Fibroblast of lung (primary cell): ENCODE measurements at places on chromosomes 12 and 14. TPM values are rescaled to one million over a fixed set of nuclear protein-coding genes. Genes with fewer than 3 reads are reported as not detected.

BMP4 gene
- total RNA-seq = 27.2 and 77.5 TPM in 2 replicates

KCNMB4 gene
- 0.33 and 0.51 TPM in 2 replicates for total RNA-seq

BHLHE41 gene
- 0.51 and 2.3 TPM in 2 replicates for total RNA-seq

CRACR2A gene
- 3.3 and 5.8 TPM in 2 replicates for total RNA-seq

LRP1-AS gene
- total RNA-seq = not detected in 2 replicates

DBX2 gene
- not detected in 2 replicates for total RNA-seq

ERP27 gene
- total RNA-seq = 0.17 TPM in 1 of 2 replicates, not detected in the other

PTGR2 gene
- 7.2 and 7.9 TPM in 2 replicates for total RNA-seq

DPPA3 gene
- not detected in 2 replicates for total RNA-seq

RTL1 gene
- total RNA-seq = not detected in 2 replicates

HSPB8 gene
- total RNA-seq = 21.3 and 23.8 TPM in 2 replicates

PRIM1 gene
- 4.9 and 6.1 TPM in 2 replicates for total RNA-seq

VDR gene
- 9.8 and 16.2 TPM in 2 replicates for total RNA-seq

FAM90A1 gene
- total RNA-seq = 0.26 and 0.33 TPM in 2 replicates

CAMKK2 gene
- 13.1 and 19.3 TPM in 2 replicates for total RNA-seq

PTGER2 gene
- total RNA-seq = 30.0 and 38.8 TPM in 2 replicates

SOAT2 gene
- total RNA-seq = under 0.01 TPM in 1 of 2 replicates, not detected in the other

MAP3K12 gene
- 37.8 and 40.8 TPM in 2 replicates for total RNA-seq

KRT82 gene
- total RNA-seq = not detected in 2 replicates

SCNN1A gene
- total RNA-seq = under 0.01 and 0.26 TPM in 2 replicates

OASL gene
- total RNA-seq = 0.51 and 1.2 TPM in 2 replicates

CD27 gene
- total RNA-seq = 0.17 TPM in 1 of 2 replicates, not detected in the other

PRH2 gene
- total RNA-seq = not detected in 2 replicates

NEK9 gene
- total RNA-seq = 81.3 and 91.7 TPM in 2 replicates

DCN gene
- total RNA-seq = 586 and 902 TPM in 2 replicates

WNT1 gene
- not detected in 2 replicates for total RNA-seq

SOX5 gene
- 16.4 and 32.0 TPM in 2 replicates for total RNA-seq

GPD1 gene
- total RNA-seq = under 0.01 TPM in 1 of 2 replicates, not detected in the other

P2RX2 gene
- total RNA-seq = not detected in 2 replicates

CISTR gene
- total RNA-seq = not detected in 2 replicates

IL26 gene
- total RNA-seq = 0.26 TPM in 1 of 2 replicates, not detected in the other

RAB2B gene
- total RNA-seq = 22.3 and 31.7 TPM in 2 replicates

PTCSC3 gene
- total RNA-seq = not detected in 2 replicates

ANO4 gene
- 11.3 and 42.3 TPM in 2 replicates for total RNA-seq

HAL gene
- total RNA-seq = 0.17 TPM in 1 of 2 replicates, not detected in the other

SDR9C7 gene
- total RNA-seq = not detected in 2 replicates

DLGAP5 gene
- 0.77 and 8.1 TPM in 2 replicates for total RNA-seq

TMEM116 gene
- 12.3 and 21.8 TPM in 2 replicates for total RNA-seq

GPRC5A gene
- total RNA-seq = 2.3 and 4.8 TPM in 2 replicates

KCNC2 gene
- total RNA-seq = not detected in 2 replicates

ZNF705A gene
- not detected in 2 replicates for total RNA-seq

LUM gene
- 217 and 240 TPM in 2 replicates for total RNA-seq

RPL10L gene
- total RNA-seq = not detected in 2 replicates

MYL6B gene
- 71.7 and 98.6 TPM in 2 replicates for total RNA-seq

KLRD1 gene
- total RNA-seq = 0.17 and 0.26 TPM in 2 replicates

LBHD2 gene
- total RNA-seq = not detected in 2 replicates

ZNF891 gene
- total RNA-seq = 1.0 and 1.2 TPM in 2 replicates
